ENCODE measurements at places on chromosomes 6 and 20. TPM values are rescaled to one million over a fixed set of nuclear protein-coding genes. Genes with fewer than 3 reads are reported as not detected.

GRCh38 chr6:49849213-49849907 lies 17.0 kb downstream of the CRISP1 start:
- 0 out of 2 replicates have a peak, but pooled peaks cover 5% of the 10 kb centered on the region for H3K27me3 ChIP-seq
- H3K36me3 ChIP-seq: no peaks in the 10 kb centered on the region
- no peaks in the 10 kb centered on the region for H3K4me1 ChIP-seq
- H3K27ac ChIP-seq: no peak overlapping the region
- DNase-seq: peak; percentile 15

DNA sequence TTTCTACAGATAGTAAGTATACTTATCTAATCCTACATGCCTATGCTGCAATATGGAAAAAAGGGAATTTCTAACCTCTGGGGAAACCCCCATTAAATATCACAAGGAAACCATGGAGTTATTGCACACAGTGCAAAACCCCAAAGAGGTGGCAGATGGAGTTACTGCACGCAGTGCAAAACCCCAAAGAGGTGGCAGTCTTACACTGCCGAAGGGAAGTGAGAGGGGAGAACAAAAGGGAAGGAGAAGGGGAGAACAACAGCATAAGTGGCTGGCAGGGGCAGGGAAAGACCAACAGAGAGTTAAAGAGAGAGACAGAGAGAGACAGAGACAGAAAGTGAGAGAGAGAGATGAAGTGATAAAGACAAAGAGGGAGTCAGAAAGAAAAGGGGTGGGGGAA lies 43.8 kb upstream of the EIF2S2 start:
- no peaks in the 10 kb centered on the region for H3K27me3 ChIP-seq
- H3K4me1 ChIP-seq: no peaks in the 10 kb centered on the region
- no peak for DNase-seq
- no peaks in the 10 kb centered on the region for H3K36me3 ChIP-seq
- H3K4me3 ChIP-seq: no peak overlapping the region

- H3K4me1 ChIP-seq: no peaks in the 10 kb centered on the region
- no peak overlapping the region for H3K4me3 ChIP-seq
- H3K27ac ChIP-seq: no peak overlapping the region
Observed at GRCh38 chr6:143695969-143696663, 18.4 kb downstream of the PHACTR2 start.

- H3K36me3 ChIP-seq: no peaks in the 10 kb centered on the region
- H3K4me1 ChIP-seq: no peaks in the 10 kb centered on the region
- H3K4me3 ChIP-seq: no peak overlapping the region
Observed at GRCh38 chr6:140560671-140561070, 1186.2 kb upstream of the CITED2 start.

DNA sequence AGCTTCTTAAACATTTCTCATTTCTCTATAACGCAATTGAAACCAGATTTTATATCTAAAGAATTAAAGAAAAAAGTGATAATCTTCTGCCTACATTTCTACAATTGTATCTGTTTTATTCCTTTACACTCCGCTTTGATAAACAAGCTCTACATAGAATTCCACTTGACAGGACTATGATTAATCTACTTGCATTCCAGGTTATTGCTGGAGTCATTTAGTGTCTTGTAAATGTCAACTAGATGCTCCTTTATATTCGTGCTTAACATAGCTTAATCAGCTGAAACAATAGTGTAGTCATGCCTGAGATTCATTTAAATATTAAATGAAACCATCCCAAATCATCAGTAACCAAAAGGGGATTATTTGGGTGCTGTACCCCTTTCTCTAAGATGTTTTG lies 284.0 kb downstream of the TRDN start:
- no peak for DNase-seq
- no peak overlapping the region for H3K4me3 ChIP-seq
- no peaks in the 10 kb centered on the region for H3K27me3 ChIP-seq
- no peaks in the 10 kb centered on the region for H3K36me3 ChIP-seq
- H3K4me1 ChIP-seq: no peaks in the 10 kb centered on the region

DNA sequence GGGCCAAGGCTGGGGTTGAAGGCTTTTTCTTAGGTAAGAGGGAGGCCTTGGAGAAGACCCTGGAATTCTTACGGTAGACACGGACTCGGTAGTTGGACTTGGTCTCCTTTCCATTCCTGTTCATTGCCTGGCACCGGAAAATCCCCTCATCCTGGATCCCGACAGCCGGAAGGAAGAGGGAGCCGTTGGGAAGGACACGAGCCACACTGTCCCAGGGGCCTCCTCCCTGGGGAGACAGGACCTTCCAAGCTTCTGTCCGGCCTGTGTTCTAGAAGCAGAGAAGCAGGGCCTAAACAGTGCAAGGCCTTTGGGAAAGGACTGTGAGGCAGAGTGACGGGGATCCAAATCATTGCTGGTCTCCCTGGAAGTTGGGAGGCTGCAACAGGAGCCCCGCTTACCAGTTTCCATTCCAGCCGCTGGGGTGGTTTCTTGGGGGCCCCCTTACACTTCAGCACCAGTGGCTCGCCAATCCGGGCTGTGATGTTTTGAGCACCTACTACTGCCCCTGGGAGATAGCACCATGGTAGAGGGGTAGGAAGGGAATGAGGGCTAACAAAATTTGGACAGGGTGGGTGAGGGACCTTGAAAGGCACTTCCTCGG lies 470 bp downstream of the AGER start:
- DNase-seq: peak; percentile 7
- peaks cover 43% of the 10 kb centered on the region for H3K36me3 ChIP-seq
- peaks cover 15% of the 10 kb centered on the region for H3K4me1 ChIP-seq
- H3K27ac ChIP-seq: no peak overlapping the region
- no peak overlapping the region for H3K4me3 ChIP-seq

DNA sequence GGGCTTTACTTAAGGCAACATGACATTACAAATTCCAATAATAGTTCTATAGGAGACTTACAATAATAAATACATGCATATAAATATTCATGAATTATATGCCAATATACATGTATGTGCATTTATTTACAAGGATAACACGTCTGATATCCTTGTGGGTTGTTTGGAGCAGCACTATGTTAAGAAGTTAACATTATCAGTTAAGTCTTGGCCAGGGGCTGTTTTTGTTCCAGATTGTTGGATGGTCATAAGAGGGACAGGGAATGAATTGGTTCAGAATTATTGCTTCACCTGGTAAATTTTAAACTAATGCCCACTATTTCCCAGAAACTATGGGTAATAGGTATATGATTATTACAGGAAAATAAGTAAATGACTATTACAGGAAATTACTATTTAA lies 81.3 kb upstream of the MMS22L start:
- no peak for DNase-seq
- H3K4me3 ChIP-seq: no peak overlapping the region
- no peaks in the 10 kb centered on the region for H3K27me3 ChIP-seq
- H3K27ac ChIP-seq: no peak overlapping the region

DNA sequence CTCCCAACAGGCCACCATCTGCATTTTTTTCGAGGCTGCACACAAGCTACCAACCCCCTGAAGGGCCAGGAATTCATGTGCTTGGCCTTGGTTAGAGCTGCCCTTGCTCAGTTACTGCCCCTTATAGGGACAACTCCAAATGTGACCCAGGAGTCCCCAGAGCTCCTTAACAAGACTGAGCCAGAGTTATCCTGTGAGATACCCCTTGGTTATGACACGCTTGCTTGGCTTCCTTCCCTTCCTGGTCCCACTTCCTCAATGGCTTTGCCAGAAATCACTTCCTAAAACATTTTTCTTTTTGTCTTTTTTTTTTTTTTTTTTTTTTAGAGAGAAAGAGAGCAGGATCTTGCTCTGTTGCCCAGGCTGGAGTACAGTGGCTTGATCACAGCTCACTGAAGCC lies 8.9 kb downstream of the TREM1 start:
- DNase-seq: no peak
- no peaks in the 10 kb centered on the region for H3K36me3 ChIP-seq
- H3K4me3 ChIP-seq: no peak overlapping the region

DNA sequence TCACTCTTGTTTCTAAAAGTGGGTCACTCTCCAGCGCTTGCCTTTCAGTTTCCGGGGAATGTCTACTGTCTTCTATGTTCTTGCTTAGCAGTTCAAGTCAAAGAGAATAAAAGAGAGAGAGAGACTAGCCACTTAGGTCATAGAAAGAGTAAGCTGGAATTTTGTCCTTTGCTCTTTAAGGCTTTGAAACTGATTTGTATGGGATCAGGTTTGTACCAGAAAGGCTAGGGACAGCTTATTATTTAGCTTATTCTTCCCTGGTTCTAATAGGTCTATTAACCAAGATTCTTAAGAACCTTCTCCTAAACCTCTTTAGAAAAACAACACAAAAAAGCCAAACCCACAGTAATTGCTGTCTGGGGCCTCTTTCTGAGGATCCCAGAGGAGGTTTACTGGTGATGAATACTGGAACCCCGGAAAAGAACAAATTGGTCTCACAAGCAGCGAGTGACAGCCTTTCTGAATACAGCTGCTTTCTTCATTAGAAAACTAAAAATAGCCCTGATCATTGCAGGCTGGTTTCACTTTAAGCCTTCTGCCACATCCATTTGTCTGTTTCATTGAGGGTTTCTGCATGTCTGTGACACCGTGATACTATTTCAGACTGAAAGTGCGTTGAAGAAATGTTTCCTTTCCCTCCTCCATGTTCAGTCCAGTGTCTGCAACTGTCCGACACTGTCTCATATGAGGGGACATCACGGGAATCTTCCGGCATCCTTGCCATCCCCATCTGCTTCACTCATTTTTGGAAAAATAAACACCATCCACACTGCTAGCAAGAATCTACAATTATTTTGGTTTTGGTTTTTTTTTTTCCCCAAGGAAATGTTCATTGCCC lies 75.1 kb upstream of the ATXN1 start:
- H3K4me1 ChIP-seq: peaks cover 6% of the 10 kb centered on the region
- no peak overlapping the region for H3K4me3 ChIP-seq
- no peaks in the 10 kb centered on the region for H3K36me3 ChIP-seq
- DNase-seq: no peak

DNA sequence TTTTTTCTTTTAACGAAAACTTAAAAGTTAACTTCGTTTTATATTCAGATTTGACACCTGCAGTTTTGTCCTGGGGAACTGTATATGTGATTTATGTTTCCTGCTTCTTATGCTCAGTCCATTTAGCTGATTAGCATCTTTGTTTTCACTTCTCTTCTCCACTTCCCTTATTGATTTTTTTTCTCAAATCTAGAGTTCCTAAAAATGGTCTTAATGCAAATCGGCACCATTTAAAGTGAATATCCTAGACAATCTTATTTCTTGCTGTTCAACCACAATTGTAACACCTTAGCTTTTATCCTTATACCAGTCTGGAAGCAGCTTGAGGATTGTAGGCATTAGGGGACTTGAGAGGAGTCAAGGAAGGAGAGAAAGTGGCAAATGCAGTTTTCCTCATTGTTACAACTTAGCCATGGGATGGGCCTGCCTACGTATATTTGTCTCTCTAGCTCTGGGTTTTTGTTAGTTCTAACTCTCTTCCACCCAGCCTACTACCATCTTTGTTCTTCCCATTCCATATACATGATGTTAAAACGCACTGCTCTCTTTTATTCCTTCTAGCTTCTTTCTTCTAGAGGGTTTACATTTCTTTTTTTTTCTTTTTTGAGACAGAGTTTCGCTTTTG lies 8.5 kb downstream of the QRSL1 start:
- DNase-seq: no peak
- no peak overlapping the region for H3K27ac ChIP-seq
- no peaks in the 10 kb centered on the region for H3K27me3 ChIP-seq
- peaks cover 6% of the 10 kb centered on the region for H3K36me3 ChIP-seq

- H3K4me1 ChIP-seq: peaks cover 27% of the 10 kb centered on the region
- no peaks in the 10 kb centered on the region for H3K27me3 ChIP-seq
- DNase-seq: no peak
- no peaks in the 10 kb centered on the region for H3K36me3 ChIP-seq
Observed at GRCh38 chr20:4549711-4550259, 171.9 kb upstream of the PRND start.

DNA sequence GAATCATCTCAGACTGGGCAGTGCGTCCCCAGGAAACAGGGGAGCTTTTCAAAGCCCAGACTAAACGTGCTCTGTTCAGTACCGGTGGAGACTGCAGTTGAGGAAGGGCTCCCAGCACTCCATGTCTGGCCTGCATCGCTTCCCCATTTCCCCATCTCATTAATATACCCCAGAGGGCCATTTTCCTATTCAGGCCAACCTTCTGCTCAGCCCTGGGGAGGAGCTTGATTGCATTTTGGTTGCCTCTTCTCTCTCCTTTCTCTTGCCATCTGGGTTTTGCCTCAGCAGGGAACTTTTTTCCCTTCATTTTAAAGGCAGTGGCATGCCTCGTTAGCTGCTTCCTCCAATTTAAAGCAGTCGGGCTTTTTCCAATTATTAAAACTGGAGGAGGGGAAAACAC lies 394.3 kb upstream of the SOX4 start:
- H3K36me3 ChIP-seq: no peaks in the 10 kb centered on the region
- no peak overlapping the region for H3K27ac ChIP-seq
- DNase-seq: peak; percentile 37
- H3K27me3 ChIP-seq: no peaks in the 10 kb centered on the region

GRCh38 chr6:39819676-39820075 lies 27.5 kb downstream of the DAAM2 start:
- H3K27me3 ChIP-seq: no peaks in the 10 kb centered on the region
- DNase-seq: no peak
- H3K4me3 ChIP-seq: no peak overlapping the region
- H3K4me1 ChIP-seq: peaks cover 16% of the 10 kb centered on the region

- no peak overlapping the region for H3K27ac ChIP-seq
- DNase-seq: peak; percentile 65
- H3K36me3 ChIP-seq: no peaks in the 10 kb centered on the region
- no peaks in the 10 kb centered on the region for H3K4me1 ChIP-seq
- peaks cover 5% of the 10 kb centered on the region for H3K27me3 ChIP-seq
- H3K4me3 ChIP-seq: no peak overlapping the region
Observed at GRCh38 chr20:58192567-58192966, 35.9 kb downstream of the ANKRD60 start.

DNA sequence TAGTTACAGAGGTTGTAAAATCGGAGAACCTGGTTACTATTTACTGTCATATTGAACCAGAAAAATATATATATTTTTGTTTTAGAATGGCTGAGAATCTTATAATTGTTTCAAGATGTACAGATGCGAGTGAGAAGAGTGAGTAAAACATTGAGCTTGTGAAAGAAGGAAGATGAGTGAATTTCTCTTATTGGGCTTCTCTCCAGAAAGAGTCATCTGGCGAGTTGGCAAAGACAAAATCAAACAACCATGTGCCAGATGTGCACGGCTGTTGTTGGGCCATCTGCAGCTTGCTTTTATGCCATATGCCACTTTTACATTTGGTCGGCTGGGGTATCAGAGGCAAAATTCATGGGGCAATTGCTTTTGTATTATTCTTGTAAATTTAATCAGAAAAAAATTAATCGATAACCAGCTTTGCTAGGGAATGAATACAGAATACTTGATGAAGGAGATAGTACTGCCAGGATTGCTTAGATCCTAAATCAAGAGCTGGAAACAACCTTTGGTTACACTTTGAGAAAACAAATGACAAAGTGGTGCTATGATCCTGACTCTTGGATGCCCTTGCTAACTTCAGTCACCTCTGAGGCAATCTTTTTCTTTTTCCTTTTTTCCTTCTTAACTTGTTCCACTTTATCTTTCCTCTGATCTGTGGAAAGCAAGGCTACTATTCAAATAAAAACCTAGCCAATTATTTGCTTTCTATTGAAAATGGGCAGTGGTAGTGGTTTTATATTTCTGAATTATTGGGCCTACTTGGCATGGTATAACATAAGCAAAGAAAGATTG lies 97.1 kb upstream of the GRIK2 start:
- DNase-seq: peak; percentile 41
- no peak overlapping the region for H3K27ac ChIP-seq
- no peaks in the 10 kb centered on the region for H3K27me3 ChIP-seq
- H3K4me3 ChIP-seq: no peak overlapping the region
- H3K4me1 ChIP-seq: peaks cover 2% of the 10 kb centered on the region
- no peaks in the 10 kb centered on the region for H3K36me3 ChIP-seq

Gene ATG5
- polyA plus RNA-seq: 16.7 TPM

Gene EPM2A
- 2.7 TPM for polyA plus RNA-seq

Gene OPN5
- not detected for polyA plus RNA-seq

Gene TULP1
- polyA plus RNA-seq: not detected

Gene EYA2
- polyA plus RNA-seq: not detected

Gene FGD2
- not detected for polyA plus RNA-seq

Gene MYMX
- polyA plus RNA-seq: 0.13 TPM

Gene EYA4
- polyA plus RNA-seq: 0.08 TPM
